SK-N-MC (cell line): ENCODE measurements at places on chromosomes 2 and 18.

DNA sequence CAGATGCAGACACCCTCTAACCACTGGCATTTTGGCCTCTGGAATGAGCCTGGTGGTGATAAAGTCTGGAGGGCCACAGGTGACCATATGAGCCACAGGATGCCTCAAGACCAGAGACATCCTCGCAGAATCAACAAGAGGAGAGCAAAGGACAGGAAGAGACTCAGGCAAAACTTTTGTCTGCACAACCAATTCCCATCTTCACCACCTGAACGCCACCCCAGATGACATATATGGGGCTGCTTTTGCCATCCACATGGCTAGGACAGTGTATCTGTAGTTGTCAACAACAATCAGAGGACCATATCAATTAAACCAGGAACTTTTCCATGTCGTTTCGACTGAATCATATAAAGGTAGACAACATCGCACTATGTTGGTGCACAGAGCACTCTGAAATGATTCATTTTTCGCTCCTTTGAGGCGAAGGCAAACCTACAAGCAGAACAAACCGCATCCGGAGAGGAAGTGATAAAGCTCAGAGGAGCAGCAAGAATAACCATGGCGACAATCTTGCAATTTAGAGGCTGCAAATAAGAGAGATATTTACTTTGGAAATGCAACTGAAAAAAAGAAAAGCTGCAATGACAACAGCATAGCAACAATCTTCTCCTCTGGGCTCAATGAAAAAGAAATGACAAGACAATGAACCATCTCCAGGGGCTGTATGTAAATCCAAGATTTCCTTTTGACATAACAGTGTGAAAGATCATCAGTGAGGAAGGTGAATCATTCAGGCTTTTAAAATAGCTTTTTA, 204.5 kb downstream of the ARL4C start:
- DNase-seq = peak; percentile 73

DNA sequence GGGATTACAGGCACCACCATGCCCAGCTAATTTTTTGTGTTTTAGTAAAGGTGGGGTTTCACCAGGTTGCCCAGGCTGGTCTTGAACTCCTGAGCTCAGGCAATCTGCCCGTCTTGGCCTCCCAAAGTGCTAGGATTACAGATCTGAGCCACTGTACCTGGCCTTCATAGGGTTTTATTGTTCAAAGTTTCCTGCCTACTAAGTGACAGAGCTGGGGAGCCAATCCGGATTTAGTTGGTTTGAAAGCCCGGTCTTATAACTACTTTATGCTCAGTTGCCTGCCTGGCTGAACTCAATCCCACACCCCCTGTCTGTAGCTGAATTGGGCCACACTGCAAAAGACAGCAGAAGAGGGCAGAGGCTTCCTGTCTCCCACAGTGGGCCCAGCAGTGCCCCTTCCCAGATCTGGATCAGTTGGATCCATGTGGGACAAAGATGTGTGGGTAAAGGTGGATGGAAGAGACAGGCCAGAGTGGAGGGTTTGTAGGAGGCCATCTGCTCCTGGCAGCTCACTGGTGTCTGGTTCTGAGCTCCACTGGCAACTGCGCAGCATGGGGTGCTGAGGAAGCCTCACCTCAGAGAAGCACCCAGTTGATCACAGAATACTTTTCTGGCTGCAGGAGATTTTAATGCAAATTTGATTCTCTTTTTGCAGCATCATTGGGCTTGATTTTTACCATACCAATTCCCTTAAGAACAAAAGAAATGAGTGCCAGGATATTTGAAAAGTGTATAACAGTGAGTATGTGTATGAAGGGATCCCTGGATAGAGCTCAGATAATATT, 144.9 kb downstream of the DDX1 start:
- no peak for DNase-seq

DNA sequence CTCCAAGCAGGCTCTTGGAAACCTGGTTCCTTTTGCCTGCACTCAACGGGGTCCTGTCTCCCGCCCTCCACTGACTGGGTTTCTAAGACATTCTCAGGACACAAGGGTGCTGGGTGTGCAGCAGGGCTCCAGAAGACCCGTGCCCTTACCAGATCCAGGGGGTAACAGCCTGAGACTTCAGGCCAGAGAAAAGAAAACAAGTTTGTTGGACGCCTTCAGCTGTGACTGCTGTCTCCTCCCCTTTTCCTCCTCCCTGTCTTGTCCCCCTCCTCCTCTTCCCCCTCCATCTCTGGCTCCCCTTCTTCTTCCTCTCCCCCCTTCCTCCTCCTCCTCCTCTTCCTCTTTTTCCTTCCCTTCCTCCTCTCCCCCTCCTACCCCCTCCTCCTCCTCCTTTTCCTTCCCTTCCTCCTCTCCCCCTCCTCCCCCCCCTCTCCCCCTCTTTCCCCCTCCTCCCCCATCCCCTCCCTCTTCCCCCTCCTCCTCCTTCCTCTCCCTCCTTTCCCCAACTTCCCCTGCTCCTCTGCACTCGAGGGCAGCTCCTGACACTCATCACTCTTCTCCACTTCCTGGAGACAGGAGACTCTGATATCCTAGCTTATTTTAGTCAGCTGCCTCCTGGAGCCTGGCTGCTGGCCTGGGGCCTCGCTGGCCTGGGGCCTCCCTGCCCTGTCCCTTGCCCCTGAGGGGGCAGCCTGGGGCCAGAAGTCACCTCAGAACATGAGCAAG, 12.4 kb downstream of the ADRA2B start:
- DNase-seq = no peak

DNA sequence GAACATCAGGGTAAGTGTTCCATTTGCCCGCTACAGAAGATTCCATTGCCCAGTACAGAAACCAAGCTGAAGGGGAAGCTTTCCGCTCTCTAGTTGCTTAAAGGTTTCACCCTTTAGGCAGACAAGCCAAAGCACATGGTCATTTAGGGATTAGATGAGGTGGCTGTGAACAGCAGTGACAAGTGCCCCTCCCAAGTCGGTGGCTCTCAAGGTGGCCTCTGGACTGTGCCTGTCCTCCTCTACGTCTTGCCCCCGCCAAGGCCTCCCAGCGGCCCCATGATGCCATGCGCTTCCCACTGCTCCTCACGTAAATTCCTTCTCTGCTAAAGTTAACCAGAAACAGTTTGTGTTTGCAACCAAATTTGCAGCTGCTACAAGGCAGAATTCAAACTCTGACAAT, 24.2 kb upstream of the PTPN4 start:
- no peak for DNase-seq

GRCh38 chr2:40103163-40103562, 324.1 kb upstream of the THUMPD2 start:
- no peak for DNase-seq

DNA sequence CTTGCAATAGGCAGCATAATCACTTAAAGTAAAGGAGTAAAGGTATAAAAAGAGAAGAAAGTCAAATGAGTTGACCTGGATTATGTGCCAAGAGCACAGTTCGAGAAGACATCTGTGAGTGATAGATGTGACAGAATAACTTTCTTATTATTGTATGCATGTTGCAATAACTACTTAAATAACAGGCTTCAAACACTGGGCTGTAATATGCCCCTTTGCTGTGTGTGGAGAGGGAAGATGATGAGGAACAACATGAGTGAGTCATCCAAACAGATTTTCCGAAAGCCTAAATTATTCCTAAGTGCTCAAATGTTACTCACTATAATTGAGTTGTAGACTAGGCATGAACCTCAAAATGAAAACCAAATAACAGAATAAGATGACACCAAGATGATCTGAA, 328.1 kb downstream of the EXOC6B start:
- no peak for DNase-seq

GRCh38 chr2:24886126-24886501, 33.9 kb downstream of the ADCY3 start:
- no peak for DNase-seq

DNA sequence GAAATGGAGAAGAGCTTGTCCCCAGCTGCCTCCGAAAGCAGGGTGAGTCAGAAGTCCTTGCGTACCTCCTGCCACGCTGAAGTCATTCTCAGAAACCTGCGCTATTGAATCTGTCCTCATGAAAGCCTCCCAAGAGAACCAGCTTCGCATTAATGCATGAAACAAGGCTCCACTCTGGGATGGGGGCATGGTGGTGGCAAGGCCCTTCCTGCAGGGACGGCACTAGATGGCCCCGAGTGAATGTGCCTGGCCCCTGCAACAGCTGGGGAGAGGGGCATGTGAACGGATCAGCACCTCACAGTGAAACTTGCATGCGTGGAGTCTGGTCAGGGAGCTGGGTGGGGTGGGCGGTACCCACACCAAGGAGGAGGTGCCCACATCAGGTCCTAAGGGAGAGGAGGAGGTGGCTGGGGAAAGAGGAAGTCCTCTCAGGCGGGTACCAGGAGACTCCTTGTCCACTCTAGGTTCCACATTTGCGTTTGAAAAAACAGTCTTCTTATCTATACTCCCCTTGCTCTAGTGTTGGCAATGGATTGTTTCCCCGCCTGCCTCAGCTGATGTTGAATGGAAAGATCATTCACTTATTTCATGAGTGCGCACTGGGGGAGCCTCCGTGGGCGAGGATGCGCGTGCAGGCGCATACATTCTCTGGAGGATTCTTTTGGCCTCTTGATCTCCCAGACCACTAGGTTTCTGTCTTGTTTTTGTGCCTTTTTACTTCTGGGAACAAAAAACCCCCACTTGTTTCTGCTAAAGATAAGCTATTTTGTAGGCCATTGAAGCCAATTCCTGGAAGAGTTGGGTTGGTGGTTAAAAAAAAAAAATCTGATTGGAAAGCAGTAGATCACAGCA, 104.7 kb downstream of the KLHL29 start:
- no peak for DNase-seq

GRCh38 chr2:7686016-7686385, 768.8 kb downstream of the RNF144A start:
- DNase-seq = no peak

DNA sequence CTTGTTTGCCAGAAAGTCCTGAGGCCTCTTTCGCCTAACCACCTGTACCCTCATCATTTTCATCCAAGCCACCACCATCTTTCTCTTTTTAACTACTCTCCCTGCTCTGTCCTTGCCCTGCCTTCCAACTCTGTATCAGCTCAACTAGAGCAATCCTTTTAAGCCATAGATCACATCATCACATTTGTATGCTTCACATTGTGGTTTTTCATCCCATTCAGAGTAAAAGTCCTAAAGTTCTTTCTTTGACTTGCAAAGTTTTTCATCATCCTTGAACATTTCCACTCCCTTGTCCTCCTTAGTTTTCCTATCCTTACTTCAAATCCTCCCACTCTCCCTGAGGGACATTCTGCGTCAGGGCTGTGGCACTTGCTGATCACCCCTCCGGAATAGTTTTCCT, 73.9 kb downstream of the SLC39A10 start:
- no peak for DNase-seq

DNA sequence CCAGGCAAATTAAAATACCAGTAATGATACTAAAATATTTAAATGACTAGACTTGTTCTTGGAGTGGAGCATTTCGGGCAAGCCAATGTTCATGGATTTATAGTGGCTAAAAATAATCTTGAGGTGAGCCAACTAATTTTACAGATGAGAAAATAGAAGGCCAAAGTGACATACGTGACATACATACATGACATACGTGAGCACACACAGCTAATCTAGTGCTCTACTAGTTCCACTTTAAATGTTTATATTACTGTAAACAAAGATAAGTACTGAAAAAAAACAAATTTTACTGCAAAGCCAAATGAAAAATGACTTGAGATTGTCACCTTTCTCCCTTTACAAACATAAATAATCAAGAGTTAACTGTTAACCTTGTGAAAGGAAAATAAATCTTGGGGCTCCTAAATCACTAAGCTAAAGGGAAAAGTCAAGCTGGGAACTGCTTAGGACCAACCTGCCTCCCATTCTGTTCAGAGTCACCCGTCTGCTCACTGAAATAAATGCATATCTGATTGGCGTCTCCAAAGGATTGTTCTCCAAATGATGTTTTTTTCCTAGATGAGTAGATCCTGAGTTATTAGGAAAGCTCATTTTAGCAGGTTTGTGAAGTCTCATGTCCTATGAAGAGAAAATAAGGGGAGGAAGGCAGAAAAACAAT, 96.7 kb downstream of the PMS1 start:
- DNase-seq = no peak

DNA sequence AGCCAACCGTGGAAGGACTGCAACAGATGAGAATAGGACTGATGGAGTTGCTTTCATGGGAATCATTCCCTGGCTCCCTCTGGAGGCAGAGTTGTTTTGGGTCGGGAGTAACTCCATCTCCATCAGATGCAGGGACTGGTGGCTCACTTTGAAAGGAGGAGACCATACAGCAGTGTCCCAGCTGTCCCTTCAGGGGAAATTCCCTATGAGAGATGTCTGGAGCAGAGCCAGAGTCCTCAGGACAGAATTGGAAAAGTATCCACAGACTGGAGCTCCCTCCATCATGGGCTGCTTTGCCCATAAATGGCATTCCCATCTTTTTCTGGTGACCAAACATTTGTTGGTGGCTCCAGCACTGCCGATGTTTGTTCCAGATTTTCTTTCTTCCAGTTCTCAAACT, 144.3 kb downstream of the NCK2 start:
- DNase-seq = no peak

DNA sequence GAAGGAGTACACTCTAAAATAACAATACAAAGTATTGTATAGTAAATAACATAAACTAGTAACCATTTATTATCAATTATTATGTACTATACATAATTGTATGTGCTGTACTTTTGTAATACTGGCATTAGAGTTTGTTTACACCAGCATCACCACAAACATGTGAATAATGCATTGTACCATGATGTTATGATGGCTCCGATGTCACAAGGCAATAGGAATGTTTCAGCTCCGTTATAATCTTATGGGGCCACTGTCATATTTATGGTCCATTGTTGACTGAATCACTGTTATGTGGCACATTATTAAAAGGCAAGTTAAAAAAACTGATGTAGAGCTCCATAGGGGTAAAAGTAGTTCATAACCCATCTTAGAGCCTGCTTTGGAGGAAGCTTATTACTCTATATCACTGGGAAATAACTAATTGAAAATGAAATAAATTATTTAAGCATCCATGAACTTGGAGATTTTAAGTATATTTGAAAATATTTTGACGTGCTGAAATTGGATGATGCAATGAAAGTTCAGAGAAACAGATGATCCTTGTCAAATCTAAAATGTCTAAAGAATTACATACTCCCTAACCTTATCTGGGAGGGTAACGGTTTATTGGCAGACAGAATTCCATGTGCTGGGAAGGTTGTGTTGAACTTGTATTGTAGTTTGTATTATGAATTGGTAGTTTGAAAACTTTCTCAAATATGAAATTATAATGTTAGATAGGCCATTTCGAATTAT, 2.4 kb downstream of the SKA1 start:
- no peak for DNase-seq

DNA sequence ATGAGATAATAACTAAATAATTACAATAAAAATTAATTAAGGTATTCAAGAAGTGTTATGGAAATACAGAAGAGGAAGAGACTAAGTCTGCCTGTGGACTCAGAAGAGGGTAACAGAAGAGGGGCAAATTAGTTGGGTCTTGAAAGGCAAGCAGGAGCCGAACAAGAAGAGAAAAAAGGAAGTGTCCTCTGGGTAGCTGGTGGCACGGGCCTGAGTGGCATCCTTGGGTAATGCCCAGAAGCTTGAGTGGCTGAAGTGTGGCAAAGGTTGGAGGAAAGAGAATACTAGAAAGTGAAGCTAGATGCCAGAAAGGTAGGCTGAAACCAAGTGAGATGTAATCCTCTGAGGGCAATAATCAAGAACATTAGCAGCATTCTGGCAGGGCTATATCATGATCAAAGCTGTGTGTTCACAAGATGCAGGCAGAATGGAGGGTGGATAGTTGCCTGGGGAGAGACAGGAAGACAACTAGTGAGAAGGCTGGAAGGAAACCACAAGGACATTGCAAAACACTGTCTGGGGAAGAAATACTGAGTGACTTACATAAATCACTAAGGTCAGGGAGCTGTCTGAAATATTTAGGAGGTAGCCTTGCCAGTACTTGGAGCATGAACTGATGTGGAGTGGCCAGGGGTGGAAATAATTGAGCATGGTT, 16.2 kb downstream of the DOCK10 start:
- peak; percentile 70 for DNase-seq

- DNase-seq = no peak
These were observed 552.0 kb downstream of the IRS1 start for GRCh38 chr2:226247289-226248275.
